ENCODE measurements at places on chromosomes 3 and 15.

DNA sequence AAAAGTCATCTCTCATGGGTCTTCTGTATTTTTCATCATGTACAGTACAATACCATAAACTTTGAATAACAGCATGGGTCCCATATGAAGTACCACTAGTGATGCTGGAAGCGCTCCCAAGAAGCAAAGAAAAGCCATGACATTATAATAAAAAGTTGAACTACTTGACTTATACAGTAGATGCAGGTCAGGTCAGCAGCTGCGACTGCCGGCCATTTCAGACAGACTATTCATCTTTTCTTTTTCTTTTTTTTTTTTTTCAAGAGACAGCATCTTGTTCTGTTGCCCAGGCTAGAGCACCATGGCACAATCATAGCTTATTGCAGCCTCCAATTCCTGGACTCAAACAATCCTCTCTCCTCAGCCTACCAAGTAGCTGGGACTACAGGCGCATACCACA lies 10.2 kb downstream of the RAF1 start:
- no peak for DNase-seq

- no peak for DNase-seq
Observed at GRCh38 chr3:191686626-191687025, 225.7 kb downstream of the PYDC2 start.

GRCh38 chr3:142553741-142554140 lies 24.8 kb downstream of the ATR start:
- no peak for DNase-seq

DNA sequence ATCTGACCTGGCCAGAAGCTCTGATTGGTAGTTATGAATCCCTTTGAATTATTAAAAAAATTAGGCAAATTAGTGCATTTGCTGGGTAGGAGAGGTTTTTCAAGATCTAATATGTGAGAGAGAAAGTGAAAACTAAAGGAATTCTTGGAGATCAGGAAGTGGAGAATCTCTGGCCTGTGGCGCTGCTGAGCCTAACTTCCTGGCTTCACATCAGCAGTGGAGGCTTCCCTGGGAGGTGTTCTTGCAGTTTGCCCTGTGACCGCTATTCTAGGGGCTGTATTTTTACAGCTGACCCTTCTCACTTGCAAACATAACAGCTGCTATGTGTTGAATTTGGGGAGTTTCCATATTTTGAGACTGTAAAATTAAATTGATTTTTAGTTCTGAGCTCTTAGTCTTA lies 166.4 kb downstream of the ATG7 start:
- no peak for DNase-seq

GRCh38 chr3:178384321-178385230 lies 151.7 kb upstream of the KCNMB2 start:
- DNase-seq, result no peak

DNA sequence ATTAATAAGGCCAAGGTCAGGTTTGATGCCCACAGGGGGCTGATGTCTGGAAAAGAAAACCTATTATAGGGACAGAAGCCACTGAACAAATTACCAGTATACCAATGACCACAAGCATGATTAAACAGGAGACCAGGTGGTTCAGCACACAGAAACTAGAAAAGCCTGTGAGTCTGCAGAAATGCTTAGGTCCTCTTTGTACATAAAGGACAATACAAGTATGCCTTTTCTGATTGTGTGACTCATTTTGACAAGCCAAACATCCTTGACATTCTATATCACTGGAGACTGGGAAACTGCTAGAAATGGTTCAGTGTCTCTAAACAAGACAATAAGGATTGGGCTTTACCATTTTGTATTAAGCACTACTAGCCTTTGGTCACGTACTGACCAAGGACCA lies 113.2 kb upstream of the MYO5C start:
- DNase-seq, result no peak

GRCh38 chr3:49539659-49540560 lies 14.4 kb upstream of the BSN start:
- DNase-seq, result peak; percentile 55

DNA sequence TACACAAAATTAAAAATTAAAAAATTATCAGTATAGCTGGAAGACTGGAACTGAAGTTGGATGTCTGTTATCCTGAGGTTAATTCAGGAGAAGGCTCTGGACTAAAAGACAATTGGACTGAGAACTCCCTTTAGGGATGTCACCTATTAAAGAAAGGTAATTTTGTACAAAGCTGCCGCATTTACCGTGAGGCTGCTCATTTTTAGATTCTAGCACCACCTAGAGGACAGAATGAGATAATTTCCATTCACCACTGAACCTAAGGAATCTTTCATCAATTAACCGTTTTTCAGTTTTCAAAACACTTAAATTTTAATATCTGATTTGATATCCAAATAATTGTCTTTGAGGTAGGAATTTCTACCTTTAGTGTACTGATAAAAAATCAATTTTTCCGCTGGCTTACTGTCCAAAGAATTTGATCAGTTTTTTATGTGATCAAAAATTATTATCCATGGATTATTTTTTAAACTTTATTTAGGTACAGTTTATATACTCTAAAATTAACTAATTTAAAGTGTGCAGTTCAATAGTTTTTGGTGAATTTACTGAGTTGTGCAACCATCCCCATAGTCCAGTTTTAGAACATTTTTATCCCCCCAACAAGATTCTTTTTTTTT lies 106.7 kb upstream of the TNIK start:
- no peak for DNase-seq

DNA sequence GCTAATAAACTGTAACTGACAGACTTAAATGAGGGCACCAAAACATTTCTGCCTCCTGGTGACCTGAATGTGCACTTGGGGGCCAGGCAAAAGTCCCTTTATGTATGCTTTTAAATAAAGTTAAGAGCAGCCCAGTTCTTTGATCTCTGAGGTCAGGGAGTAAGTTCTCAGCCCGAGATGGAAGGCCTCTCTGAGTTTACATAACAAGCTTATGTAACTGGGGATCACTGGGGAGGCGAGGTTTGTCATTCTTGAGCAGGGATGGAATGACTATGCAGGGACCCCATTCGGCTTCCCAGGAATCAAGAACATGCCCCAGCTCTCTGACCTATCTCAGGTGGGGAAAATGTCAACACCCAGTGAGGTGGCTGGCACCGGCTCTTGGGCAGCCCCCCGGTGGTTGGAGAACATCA lies 198.7 kb upstream of the BHLHE40 start:
- no peak for DNase-seq

DNA sequence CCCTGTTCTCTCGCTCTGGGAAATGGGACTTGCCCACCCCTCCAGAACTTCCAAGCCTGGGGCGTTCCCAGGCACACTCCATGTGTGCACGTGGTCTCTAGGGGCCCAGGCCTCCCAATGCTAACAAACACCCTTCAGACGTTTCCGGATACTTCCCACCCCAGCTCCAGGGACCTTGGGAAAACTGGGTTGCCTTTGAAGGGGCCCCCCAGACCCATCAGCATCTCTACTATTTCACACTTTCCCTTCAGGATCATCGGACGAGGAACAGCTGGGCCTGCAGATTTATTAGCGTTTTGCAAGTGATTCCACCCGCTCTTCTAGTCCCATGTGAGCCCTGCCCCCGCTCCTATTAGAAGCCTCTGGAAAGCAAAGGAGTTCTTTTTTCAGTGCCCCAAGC lies 63.2 kb downstream of the MAGEF1 start:
- no peak for DNase-seq

DNA sequence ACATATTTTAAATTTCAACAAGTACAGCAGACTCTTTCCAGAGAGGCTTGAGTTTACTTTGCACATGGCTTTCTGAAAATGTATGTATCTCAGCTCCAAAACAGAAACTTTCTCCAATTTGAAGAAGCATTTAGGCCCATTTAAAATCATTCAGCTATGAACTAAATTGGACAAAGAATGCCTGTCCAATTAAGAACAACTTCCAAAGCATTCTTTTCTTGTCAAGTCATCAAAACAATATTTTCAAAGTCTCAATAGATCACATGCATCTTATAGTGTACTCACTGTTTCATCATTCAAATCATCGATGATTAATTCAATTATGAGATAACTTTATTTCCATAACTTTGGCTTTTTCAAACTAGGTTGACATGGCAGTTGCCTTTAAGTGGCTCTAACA lies 95.2 kb downstream of the KBTBD8 start:
- no peak for DNase-seq

- no peak for DNase-seq
Observed at GRCh38 chr15:78415284-78415683, 22.7 kb upstream of the IREB2 start.

DNA sequence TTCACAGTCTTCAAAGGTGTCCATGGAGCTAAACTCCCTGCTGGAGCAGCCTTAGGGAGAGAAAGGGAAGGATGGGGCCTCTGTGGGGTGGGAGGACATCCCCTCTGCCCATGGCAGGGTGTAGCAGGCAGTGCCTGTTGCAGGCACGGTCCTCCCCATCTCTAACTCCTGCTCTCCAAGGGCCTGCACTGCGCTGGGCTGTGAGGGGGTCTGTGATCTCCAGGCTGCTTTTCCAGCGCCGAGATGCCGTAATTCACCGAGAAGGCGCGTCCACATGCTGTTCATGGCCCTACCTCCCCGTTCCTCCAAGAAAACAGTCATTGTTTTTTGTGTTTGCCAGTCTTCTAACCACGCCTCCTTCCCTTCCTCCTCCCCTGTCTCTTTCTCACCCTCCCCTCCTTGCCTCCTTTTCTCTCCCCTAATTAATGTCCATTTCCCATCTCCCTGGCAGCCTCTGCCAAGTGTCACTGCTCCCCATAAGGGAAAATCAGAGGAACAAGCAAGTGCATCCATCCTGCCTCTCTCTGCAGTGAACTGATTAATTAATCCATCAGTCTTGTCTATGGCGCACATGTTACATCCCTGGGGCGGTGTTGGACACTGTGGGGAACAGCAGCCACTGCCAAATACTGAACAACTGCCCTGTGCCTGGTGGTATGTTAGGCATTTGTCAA lies 17.7 kb upstream of the LAMP3 start:
- DNase-seq, result no peak

DNA sequence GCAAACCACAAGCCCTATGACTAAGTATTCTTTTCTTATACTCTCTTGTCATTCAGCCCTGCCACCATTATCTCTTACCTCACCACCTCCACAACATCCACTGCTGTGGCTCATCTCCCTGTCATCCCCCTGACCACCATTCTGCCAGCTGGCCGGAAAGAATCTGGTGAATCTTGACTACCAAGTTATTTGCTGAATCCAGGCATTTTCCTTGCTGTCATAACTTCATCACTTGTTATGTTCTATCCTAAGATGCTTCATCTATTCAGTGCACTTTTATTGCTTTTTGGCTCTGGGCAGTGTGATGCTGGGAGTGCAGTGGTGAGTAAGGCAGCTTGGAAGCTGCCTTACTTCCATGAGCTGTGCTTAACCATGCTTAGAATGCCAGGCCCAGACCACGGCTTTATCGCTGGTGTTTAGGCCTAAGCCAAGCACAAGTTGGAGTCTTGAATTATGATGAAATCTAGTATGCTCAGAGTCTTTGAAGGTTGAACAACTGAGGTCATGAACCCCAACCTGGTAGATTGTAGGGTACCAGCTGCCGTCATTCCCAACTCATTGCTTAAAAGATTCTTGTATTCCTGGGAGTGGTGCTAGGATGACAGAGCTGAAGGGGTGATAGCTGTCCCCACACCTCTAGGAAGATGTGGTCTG lies 27.0 kb upstream of the APH1B start:
- no peak for DNase-seq

DNA sequence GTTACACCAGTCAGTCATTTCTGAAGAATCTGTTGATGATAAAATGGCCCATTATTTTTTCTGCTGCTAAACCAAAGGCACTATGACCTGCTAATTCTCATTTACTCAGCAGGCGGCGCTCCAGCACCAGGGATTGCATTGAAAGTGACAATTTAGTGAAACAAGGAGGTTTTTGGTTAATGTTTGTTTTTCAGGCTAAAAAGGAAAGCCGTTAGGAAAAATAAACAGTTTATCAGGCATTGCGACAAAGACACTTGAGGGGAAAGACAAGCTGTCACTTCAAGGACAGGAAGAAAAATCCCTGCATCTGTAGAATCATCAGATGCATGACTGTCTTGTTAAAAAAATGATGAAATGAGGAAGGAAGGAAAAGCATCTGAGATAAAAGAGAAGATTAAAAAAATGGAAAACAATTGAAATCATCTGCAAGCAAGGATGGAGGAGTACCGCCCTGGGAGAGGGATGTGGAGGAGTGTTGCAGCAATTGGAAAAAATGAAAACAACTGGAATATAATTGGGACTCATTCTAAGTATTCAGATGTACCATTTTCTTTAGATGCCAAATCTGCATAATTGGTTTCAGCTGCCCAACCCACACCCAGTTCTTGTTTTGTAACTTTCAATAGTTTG lies 54.0 kb downstream of the NR1D2 start:
- no peak for DNase-seq

DNA sequence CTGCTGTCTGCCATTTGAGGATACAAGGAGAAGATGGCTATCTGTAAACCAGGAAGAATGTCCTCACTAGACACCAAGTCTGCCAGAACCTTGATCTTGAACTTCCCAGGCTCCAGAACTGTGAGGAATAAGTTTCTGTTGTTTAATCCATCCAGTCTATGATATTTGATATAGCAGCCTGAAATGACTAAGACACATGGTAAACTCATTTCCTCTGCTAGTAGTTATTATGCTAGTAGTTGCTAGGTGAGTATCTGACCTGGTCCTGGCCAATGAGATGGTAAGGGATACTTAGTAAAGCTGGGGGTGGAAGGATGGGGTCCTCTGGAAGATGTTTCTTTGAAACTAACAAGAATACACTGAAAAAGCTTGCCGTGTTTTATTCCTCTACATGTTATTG lies 280.7 kb upstream of the ARHGEF26 start:
- DNase-seq, result no peak

Measured in glomerular endothelial cell (primary cell).